ENCODE measurements at places on chromosomes 13 and 19.

GRCh38 chr13:36370108-36370429 is 23.9 kb upstream of the SPART start:
- DNase-seq, result no peak

- DNase-seq, result no peak
Observed at GRCh38 chr19:55449469-55449868, 6.4 kb upstream of the SHISA7 start.

DNA sequence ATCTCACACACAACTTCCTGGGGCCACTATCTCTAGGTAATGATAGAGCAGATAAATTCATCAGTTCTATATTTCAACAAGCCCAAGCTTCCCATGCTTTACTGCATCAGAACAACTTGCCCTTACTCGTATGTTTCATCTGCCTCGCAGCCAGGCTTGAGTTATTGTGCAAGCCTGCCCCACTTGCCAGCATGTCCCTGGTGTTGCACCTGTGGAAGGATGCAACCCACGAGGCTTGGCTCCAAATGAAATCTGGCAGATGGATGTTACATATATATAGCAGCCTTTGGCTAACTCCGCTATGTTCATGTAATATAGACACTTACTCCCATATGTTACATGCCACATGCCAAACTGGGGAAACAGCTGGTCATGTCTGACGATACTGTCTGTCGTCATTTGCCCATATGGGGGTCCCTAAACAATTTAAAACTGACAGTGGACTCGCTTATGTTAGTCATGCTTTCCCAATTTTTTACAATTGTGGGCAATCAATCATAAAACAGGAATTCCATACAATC is 6.2 kb downstream of the ERVK3-1 start:
- no peak for DNase-seq

GRCh38 chr19:51470966-51471365 is 7.4 kb upstream of the CEACAM18 start:
- DNase-seq, result no peak

GRCh38 chr19:55679343-55680257 is 4.6 kb downstream of the EPN1 start:
- DNase-seq, result no peak
